ENCODE measurements at places on chromosomes 4 and X. TPM values are rescaled to one million over a fixed set of nuclear protein-coding genes. Genes with fewer than 3 reads are reported as not detected.
A peak's percentile ranks its signal among the peaks of the same experiment; 100 is the strongest.

DNA sequence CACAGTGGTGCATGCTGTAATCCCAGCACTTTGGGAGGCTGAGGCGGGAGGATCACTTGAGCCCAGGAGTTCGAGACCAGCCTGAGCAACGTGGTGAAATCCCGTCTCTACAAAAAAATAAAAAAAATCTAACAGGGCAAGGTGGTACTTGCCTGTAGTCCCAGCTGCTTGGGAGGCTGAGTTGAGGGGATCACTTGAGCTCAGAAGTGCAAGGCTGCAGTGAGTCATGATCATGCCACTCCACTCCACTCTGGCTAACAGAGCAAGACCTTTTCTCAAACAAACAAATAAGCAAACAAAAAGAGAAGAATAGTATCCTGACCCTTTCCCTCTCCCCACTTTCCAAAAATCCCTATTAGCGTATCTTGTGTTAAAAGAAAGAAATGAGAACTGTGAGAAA lies 52.7 kb downstream of the NPY1R start:
- DNase-seq = no peak

GRCh38 chr4:69800599-69800998 lies 40.2 kb upstream of the SULT1B1 start:
- DNase-seq = peak; percentile 4

The TENM3 gene
- total RNA-seq = 18.2 TPM

GRCh38 chrX:1443496-1444075 lies 9.1 kb downstream of the ASMTL start:
- DNase-seq = no peak

DNA sequence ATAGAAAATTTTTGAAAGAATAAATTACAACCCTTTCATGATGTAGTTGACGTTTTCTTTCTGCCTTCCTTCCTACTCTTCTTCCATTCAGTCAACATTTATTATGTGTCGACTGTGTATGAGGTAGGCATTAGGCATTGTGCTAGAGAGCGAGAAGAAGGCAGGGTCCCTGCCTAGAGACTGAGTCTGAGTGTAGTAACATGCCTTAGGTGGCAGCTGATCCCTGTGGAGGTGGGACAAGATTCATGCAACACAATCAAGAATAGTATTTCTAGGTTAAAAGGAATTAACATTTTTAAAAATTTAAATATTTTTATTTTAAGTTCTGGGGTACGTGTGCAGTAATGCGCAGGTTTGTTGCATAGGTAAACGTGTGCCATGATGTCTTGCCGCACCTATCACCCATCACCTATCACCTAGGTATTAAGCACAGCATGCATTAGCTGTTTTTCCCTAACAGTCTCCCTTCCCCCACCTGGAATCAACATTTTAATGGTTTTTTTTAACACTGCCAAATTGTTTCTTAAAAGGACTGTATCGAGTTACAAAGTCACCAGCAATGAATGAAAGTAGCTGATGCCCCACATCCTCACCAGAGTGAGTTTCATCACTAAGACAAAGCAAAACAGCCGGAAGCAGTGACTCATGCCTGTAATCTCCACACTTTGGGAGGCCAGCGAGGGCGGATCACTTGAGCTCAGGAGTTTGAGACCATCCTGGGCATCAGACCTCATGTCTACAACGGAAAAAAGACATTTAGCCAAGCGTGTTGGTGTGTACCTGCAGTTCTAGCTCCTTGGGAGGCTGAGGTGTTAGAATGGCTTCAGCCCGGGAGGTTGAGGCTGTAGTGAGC lies 84.0 kb downstream of the WWC2 start:
- peak; percentile 89 for DNase-seq

GRCh38 chr4:133598779-133599178 lies 449.7 kb downstream of the PCDH10 start:
- no peak for DNase-seq

- no peak for DNase-seq
Measured at GRCh38 chr4:24578364-24578763, 6.0 kb downstream of the DHX15 start.

The SULT1B1 gene
- total RNA-seq = not detected

DNA sequence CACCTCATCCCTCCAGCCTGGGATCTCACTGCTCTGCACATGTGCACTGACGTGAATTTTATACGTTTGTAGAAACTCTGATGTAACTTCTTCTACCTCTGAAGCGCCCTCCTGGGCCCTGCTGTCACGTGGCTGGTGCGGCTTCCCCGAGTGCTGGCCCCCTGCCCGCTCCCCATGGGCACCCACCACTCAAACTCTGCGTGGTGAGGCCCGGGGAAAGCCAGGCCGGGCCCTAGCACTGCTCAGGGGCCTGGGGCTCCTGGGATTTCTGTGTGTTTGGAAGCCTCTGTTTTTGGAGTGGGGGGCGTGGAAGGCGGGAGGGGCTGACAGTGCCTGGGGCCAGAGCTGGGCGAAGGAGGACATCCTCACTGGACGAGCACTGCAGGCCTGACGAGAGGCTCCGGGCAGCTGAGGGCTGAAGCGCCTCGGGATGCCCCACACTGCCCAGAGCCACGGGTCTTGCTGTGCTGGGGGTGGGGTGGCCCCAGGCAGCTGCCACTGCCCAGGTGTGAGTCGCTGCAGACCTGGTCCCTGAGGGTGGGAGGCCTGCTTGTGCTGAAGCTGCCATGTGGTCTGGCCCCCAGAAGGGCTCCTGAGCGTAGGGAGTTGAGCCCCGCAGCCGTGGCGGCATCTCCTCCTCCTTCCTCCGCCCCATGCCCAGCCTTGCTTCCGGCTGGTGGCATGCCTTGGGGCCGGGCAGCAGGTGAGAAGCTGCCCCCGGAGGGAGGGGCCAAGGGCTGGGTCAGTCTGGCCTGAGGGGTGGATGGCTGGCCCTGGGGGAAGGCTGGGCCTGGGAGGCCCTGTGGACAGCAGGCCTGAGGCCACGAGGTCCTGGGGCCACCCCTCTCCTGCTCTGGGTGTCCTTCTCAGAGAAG lies 7.7 kb downstream of the NAT8L start:
- no peak for DNase-seq

Measured in RPMI7951 (cell line).